Kidney (tissue), 22 donors: ENCODE measurements at places on chromosomes 7 and 10.

DNA sequence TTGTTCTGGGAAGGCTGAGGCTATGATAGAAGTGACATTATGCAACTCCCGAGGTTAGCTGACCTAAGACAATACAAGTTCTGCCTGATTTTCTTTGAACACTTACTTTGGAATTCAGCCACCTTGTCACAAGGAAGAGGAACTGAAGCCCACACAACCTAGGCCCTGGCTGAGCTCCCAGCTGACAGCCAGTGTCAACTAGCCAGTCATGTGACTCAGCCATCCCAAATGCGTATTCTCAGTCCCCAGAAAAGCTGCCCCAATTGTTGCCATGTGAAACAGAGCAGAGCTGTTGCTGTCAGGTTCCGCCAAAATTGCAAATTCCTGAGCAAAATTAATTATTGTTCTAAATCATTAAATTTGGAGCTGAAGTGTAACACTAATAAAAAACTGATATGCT lies 1010.0 kb downstream of the XPNPEP1 start:
- no peaks in the 10 kb centered on the region for H3K27me3 ChIP-seq
- no peaks in the 10 kb centered on the region for H3K4me1 ChIP-seq
- H3K4me3 ChIP-seq = no peak overlapping the region
- H3K27ac ChIP-seq = no peak overlapping the region
- no peaks in the 10 kb centered on the region for H3K36me3 ChIP-seq
- no peak for DNase-seq

- H3K27ac ChIP-seq = no peak overlapping the region
- no peaks in the 10 kb centered on the region for H3K27me3 ChIP-seq
- no peak for DNase-seq
- no peaks in the 10 kb centered on the region for H3K36me3 ChIP-seq
These were observed 131.3 kb upstream of the NPVF start for GRCh38 chr7:25359471-25360059.

DNA sequence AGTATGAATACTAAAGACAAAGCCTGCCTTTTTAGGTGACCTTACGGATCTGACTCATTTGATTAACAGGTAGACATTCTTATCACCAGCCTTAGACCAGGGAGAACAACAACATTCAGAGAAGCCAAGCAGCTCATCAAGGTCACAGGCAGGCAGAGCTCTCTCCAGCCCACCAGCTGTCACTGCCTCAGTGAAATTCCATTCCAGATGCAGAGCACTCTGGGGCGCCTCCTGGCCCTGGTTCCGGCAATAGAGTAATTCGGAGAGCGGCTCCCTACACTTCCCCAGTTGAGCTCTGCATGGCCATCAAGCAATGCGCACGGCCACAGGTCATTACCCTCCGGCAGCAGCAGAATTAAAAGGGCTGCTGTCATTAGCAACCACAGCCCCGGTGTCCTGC lies 164.7 kb downstream of the TCERG1L start:
- H3K36me3 ChIP-seq = no peaks in the 10 kb centered on the region
- no peaks in the 10 kb centered on the region for H3K27me3 ChIP-seq
- H3K4me1 ChIP-seq = no peaks in the 10 kb centered on the region

- H3K27me3 ChIP-seq = no peaks in the 10 kb centered on the region
- no peak overlapping the region for H3K27ac ChIP-seq
- no peaks in the 10 kb centered on the region for H3K4me1 ChIP-seq
These were observed 538.1 kb downstream of the SORCS1 start for GRCh38 chr10:106626371-106626770.

GRCh38 chr7:123789817-123790216 lies 41.0 kb upstream of the WASL start:
- H3K36me3 ChIP-seq = no peaks in the 10 kb centered on the region
- H3K27ac ChIP-seq = no peak overlapping the region
- DNase-seq = no peak
- no peak overlapping the region for H3K4me3 ChIP-seq
- no peaks in the 10 kb centered on the region for H3K4me1 ChIP-seq
